GM12891 (cell line): ENCODE measurements at places on chromosomes 6 and 20.
A peak's percentile ranks its signal among the peaks of the same experiment; 100 is the strongest.

- DNase-seq, result no peak
Observed at GRCh38 chr20:828987-829386, 4.5 kb upstream of the FAM110A start.

GRCh38 chr6:123527406-123527805, 109.3 kb downstream of the TRDN start:
- no peak for DNase-seq

GRCh38 chr6:143959927-143960326, 48.1 kb downstream of the PLAGL1 start:
- DNase-seq, result no peak

GRCh38 chr6:65979120-65979519, 272.1 kb upstream of the EYS start:
- no peak for DNase-seq

DNA sequence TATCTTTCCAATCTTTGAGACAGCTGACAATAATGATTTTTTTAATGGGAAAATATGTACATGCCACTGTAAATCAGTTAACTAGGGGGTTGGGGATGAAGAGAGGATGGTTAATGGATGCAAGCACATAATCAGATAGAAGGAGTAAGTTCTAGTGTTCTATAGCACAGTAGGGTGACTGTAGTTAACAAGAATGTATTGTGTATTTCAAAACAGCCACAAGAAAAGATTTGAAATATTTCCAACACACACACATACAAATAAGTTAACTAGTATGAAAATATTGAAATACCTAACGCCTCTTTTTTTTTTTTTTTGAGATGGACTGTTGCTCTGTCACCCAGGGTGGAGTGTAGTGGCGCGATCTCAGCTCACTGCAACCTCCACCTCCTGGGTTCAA, 153.4 kb upstream of the SALL4 start:
- DNase-seq, result no peak

- peak; percentile 46 for DNase-seq
Observed at GRCh38 chr20:33554914-33555420, 65.1 kb downstream of the CBFA2T2 start.

GRCh38 chr6:157045831-157046454, 268.8 kb downstream of the ARID1B start:
- DNase-seq, result no peak

- DNase-seq, result no peak
Observed at GRCh38 chr6:139919107-139920026, 544.9 kb upstream of the CITED2 start.

GRCh38 chr6:128443553-128443952, 76.8 kb downstream of the PTPRK start:
- no peak for DNase-seq

- DNase-seq, result no peak
Observed at GRCh38 chr6:2034256-2034655, 211.1 kb downstream of the GMDS start.

DNA sequence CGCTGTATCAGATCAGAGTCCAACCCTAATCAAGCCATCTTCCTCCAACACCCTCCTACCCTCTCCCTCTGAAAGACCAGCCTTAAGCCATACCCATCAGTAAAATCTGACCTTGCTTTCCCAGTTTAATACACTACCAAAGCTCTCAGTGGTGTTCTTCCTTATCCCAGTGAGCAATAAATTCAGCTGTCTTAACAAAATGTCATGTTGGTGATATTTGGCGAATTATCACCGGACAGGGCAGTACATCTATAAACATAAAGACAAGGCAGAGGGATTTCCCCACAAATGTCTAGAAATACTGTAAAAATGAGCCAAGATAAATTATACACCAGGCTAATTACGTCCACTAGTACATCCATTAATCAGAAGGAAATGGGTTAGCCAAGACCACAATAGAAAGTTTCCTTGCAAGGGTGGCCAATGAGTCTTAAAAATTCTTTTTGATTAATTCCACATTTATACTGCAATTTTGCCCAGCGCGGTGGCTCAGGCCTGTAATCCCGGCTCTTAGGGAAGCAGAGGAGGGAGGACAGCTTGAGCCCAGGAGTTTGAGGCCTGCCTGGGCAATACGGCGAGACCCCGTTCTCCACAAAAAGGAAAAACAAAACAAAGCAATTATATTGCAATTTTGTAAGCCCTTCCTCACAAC, 905 bp downstream of the RARS2 start:
- DNase-seq, result no peak

- DNase-seq, result no peak
Observed at GRCh38 chr20:32751702-32752457, 8.6 kb upstream of the COMMD7 start.

- no peak for DNase-seq
Observed at GRCh38 chr6:140156131-140156530, 781.7 kb upstream of the CITED2 start.

GRCh38 chr6:118935978-118936703, 1.2 kb upstream of the MCM9 start:
- DNase-seq, result no peak

DNA sequence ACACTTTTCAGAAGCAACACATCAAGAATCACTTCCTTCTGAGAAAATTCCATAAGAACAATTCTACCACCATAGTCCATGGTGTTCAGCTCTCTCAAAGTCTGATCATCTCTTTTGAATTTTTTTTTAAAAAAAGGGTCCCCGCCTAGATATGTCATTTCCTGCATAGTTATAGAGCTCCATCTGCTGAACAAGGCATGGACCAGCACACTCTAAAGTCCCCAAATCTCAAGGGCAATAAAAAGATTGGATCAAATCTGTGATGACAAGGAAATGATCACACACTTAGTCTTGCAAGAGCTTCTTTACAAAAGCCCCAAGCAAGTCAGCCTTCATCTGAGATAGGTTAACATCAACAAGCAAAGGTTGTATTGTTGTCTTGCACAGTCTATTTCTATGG, 100.7 kb upstream of the STMND1 start:
- DNase-seq, result no peak

- DNase-seq, result peak; percentile 76
Observed at GRCh38 chr6:31888276-31889258, 8.9 kb downstream of the EHMT2 start.

DNA sequence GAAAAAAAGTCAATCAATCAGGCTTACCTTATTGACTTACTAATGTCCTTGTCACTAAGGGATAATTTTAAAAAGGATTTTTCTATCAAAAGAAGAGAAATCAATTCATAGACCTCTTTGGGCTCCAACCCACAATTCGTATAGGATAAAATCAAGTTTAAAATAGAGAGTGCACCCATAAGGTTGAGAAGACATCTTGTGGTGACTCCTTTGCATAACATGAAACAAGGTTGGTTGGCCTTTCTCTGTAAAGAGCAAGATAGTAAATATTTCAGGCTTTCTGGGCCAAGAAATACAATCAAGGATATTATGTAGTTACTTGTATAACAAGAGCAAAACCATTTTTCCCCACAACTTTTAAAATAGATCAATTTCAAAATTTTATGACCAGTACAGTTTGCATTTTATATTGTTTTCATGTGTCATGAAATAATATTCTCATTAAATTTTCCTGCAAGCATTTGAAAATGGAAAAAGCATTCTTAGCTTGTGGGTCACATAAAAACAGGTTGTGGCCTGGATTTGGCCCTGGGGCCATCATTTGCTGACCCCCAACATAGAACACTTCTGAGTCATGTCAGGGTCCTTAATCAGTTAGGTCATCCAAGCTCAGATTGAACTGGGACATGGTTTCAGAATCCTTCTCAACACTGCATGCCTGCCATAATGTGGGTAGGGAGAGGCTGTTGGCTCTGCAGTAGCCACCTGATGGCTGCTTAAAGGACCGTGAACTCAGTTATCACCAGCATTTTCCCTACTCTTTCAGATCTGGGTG, 76.7 kb downstream of the MYB start:
- DNase-seq, result no peak

- no peak for DNase-seq
Observed at GRCh38 chr6:75794954-75795739, 46.1 kb downstream of the MYO6 start.

DNA sequence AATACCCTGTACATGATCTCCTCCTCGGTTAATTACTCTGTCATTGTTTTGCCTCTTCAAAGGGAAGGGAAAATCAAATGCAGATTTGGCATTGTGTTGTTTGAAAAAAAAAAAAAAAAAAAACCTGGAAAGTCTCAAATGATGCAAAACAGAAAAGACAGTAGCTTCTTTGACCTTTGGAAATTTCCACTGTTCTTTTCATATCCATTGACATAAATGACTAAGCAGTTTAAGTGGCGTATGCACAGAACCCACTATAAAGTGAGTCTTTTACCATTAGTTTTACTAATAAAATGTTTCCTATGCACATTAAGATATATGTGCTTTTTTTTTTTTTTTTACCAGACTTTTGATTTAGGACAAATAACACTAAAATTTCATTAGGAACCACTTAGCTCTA, 704.3 kb downstream of the TFAP2A start:
- DNase-seq, result no peak

GRCh38 chr6:43952746-43953145, 174.5 kb downstream of the MRPL14 start:
- no peak for DNase-seq

DNA sequence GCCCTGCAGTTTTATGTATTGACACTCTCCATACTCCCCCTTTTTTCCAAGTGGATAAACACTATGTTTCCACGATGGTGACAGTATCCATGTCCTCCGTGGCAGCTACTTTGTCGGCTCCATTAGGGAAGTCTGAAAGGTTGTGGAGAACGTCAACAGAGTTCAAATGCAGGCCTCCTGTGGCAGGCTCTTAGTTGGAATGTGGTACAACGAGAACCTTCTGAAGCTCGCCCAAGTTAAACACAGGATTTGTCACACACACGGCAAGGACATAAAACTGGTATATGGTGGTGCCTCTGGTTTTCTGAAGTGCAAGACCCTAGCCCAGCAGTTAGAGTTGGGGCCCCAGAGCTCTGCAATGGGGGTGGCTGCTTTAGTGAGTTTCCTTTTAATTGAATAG, 187.0 kb upstream of the TAB2 start:
- no peak for DNase-seq

GRCh38 chr6:170489836-170490235, 63.3 kb downstream of the PSMB1 start:
- DNase-seq, result no peak

- no peak for DNase-seq
Observed at GRCh38 chr6:163324326-163324687, 90.2 kb upstream of the QKI start.

GRCh38 chr6:20757761-20758160, 223.5 kb downstream of the CDKAL1 start:
- DNase-seq, result no peak

- DNase-seq, result no peak
Observed at GRCh38 chr20:6811262-6812035, 44.0 kb downstream of the BMP2 start.

- DNase-seq, result no peak
Observed at GRCh38 chr6:15431762-15432483, 186.1 kb downstream of the JARID2 start.

GRCh38 chr6:93327857-93328256, 91.5 kb downstream of the EPHA7 start:
- DNase-seq, result no peak

DNA sequence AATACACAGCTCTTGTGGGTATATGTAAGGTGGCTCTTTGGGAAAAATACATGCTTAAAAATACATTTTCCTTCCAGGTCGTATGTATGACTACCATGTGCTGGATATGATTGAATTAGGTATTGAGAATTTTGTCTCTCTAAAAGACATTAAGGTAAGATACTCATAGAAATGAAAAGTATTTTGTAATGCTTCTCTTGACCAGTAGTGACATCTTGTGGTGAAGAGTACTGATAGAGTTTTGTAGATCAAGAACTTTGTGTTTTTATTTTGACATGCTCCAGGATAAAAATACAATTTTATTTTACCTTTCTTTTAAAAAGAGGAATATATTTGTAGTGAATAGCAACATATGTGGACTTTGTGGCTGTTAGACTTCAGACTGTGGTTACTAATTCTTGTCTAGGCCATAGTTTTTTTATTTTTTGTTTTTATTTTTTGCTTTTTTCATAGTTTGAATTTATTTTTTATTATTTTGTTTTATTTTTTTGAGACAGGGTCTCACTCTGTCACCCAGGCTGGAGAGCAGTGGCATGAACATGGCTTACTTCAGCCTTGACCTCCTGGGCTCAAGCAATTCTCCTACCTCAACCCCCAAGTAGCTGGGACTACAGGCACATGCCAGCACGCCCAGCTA, 17.9 kb downstream of the RPF2 start:
- DNase-seq, result no peak

GRCh38 chr20:51091406-51092195, 68.7 kb upstream of the KCNG1 start:
- no peak for DNase-seq

DNA sequence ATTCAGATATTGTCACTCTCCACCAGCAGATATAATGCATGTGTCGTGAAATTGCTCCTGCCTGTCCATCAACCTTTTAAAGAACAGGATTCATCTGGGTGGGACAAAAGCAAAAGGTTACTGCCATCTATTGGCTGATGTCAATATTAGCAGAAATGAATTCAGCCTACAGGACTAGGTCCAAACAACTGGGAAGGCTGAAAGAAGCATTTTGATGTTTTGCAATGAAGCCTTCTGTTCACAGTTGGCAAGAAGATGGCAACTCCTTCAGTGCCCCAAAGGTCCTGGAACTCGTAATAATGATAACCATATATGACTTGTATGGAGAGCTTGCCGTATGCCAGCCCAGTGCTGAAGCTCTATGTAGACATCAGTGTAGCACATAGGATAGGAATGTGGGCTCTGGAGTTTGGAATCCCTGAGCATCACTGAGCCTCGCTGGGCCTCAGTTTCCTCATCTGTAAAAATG, 7.5 kb downstream of the BCAS1 start:
- DNase-seq, result no peak

DNA sequence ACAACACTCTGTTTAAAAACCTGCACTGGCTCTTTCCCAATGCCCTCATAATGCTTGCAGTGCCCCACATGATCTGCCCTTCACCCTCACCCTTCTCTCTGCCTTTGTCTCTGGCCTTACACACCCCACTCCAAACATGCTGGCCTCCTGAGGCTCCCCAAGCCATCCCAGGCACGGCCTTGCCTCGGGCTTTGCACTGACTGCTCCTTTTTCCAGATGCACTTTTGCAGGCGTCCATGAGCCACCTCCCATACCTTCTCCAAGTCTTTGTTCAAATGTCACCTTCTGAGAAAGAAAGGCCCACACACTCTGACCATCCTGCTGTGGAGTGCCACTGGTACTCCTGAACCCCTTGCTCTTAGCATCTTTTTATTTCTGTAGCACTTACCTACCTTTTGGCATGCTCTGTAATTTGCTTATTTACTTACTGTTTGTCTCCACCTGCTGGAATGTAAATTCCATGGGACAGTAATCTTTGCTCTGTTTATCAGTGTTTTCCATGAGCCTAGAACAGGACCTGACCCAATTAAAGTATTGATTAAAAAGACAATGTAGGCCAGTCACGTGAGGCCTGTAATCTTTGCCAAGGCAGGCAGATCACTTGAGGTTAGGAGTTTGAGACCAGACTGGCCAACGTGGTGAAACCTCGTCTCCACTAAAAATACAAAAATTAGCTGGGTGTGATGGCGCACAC, 30.7 kb downstream of the GFRA4 start:
- no peak for DNase-seq

- no peak for DNase-seq
Observed at GRCh38 chr6:13099771-13100170, 228.6 kb downstream of the TBC1D7 start.
